ENCODE measurements at places on chromosomes 5 and 9.

DNA sequence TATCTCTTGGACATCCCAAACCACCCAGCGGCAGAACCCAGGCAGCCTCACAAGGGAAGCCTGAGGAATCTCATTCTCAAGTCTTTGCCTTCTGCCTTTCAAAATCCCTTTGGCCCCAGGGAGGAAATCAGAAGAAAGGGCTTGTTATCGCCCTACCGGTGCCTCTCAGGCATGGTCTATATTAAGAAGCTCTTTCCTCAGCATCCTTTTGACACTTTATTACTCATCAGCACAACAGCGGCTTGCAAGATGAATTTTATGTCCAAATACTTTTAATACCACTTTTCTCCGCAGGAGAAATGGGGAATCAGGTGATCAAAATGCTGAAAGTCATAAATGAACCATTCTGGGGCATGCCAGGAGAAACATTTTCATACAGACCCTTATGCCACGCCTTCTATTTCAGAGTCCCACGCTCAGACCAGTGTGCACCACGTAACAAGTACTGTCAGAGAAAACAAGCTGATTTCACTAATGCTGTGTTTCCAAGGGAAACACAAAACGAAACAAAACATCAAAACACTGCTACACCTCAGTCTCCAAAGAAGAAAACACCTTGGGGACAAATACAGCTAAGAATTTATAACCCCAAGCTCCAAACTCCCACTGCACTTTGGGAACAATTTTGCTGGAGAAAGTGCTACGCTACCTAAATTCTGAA is 30.0 kb downstream of the RAPGEF1 start:
- DNase-seq, result peak; percentile 31

DNA sequence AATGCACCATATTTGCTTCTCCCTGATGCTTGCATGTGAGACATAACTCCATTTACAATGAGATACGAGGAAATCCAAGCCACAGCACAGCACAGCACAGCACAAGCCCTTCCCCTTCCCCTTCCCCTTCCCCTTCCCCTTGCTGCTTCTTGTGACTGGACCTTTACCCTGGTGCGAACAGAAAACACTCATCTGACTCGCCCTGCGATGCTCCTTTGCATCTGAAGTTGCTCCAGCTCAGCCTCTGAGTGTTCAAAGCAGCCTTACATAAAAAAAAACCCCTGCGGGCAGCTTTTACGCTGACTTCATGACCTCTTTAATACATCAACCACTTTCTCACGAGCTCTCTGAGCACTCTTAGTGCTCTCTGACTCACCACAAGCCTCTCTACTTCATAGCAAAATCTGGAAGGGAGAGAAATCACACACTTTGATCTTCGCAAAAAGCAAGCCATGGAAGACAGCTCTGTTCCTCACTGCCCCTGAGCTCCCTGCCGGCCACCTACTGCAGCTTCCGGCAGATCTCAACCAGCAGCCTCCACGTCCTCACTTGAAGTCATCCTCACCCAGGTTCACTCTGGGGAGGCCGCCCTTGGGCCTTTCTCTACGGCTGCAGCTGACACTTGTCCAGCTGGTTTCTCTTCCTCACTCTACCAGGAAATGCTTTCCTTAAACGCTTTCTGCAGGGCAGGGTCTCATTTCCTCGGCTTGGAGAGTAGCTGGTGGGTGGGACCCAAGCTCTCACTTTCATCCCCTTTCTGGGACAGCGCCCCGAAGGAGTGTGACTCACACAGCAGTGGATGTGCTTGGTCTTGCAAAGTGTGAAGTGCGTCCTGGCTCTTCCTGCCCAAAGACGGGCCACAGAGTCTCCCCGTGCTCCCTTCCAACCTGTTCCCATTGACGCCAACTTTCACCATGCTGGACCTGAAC is 5.3 kb downstream of the SLC34A1 start:
- peak; percentile 62 for DNase-seq

DNA sequence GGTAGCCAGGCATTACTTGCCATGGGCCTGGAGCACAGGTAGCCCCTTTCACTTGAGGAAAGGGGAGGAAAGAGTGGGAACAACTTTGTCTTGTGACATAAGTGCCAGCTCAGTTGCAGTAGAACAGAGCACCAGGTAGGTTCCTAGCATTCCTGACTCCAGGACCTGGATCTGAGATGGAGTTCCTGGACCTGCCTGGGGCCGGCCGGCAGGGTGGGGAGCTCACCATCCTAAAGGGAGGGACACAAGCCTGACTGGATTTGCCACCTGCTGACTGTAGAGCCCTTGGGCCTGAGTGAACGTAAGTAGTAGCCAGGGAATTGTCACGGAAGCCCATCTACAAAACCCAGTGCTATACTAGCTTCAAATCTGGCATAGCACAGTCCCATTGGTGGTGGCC is 653.3 kb upstream of the CDH6 start:
- no peak for DNase-seq

- no peak for DNase-seq
These were observed 68.0 kb upstream of the CTSL start for GRCh38 chr9:87657893-87658292.

- DNase-seq, result no peak
These were observed 87.5 kb upstream of the RANBP3L start for GRCh38 chr5:36389245-36389644.
